CD4-positive, alpha-beta T cell treated with Interleukin-6 at 100 ng/mL for 8 hours (primary cell): ENCODE measurements at places on chromosomes 3 and 15.
A peak's percentile ranks its signal among the peaks of the same experiment; 100 is the strongest.

GRCh38 chr15:38508647-38509046, 54.7 kb downstream of the FAM98B start:
- DNase-seq, result no peak

DNA sequence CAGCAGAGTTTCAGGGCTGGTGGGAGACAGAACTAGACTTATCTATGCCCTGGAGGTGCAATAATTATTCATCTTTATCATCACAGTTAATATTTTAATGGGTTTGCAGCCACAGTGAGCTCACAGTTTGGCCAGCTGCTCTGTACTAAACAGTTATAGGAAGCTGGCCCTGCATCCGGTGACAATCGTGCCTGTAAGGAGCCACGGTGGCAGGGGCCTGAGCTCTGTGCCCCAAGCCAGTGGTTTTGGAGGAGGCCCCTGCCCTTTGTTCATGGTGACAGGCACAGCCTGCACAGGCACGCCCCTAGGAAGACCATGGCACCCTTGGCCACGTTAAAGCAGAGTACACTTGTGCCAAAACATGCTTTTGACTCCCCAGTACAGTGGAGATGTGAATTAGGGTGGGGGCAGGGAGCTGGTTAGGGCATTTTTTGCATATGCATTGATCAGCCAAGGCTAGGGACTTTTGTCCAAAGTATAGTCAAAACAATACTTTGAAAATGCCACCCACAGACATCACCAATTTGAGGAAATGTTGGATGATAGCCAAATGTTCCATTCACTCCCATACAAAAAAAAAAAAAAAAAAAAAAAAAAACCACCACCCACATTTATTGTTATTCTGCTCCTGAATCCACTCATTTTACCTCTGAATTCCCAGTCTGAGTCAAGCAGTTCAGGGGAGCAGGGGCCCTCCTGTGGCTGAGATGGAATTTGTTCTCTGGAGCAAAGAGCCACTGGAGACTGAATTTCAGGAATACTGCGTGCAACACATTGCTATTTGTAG, 3.4 kb upstream of the RFTN1 start:
- no peak for DNase-seq

DNA sequence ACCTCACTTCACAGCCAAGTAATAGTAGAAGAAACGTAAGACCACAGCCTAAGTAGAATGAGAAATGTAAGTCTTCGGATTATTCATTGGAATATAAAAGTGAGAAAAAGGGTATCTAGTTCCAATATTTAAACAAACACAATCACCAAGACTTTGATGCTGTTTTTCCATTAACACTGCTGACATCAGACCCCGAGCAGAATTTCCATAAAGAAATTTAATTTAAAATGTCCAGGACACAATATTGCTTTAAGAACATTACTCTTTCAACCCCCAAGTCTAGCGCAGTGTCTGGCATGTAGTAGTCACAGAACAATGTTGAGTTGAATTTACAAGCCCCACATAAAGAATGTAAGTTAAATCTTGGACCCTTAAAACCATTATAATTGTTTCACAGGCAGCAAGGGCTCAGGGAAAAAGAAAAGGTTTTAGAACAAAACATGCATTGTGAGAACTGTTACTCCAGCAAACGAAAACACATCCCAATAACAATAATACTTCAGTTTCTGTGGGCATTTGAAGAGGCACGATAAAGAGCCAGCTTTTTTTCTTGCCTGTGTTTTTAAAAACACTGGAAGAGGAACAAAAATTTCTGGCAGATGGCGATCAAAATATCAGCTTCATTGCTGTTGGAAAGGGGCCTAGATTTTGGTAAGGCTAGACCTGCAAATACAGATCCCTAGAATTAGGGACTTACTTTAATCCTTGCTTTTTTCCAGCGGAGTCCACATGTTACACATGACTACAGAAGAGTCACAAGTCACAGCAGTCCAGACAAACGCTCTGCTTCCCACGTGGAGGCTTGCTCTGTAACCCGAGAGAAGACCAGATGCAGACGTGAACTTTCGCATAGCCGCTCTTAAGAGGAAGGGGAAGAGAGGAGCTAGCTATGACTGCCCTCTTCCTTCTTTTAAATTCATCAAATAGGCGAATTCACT, 77.9 kb upstream of the IGSF10 start:
- no peak for DNase-seq

- no peak for DNase-seq
These were observed 6.2 kb upstream of the MEIS2 start for GRCh38 chr15:37106490-37107001.

DNA sequence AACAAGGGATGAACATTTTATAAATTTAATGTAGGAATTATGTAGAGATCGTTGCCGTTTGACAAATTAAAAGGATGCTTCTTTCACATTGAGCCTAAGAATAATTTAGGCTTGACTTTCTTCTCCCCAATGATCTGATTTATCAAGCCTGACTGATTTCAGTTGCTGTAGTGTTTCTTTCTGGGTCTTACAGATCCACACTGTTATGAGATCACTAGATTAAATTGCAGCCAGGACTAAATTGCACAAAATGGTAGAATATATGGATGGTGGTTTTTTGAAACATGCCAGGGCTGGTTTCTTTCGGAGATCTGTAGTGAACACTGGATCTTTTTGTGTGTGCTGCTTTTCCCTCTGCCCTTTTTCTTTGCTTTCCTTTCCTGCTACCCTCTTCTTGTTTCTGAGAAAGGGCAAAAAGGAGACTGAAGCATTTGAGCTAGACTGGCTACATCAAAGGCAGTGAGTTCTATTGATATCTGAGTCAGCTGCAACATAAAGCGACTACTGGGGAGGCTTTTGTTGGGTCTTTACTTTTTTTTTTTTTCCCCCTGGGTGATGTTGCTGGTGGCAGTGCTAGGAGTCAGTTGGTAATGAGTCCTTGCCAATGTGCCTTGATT, 83.0 kb downstream of the AKAP13 start:
- no peak for DNase-seq

DNA sequence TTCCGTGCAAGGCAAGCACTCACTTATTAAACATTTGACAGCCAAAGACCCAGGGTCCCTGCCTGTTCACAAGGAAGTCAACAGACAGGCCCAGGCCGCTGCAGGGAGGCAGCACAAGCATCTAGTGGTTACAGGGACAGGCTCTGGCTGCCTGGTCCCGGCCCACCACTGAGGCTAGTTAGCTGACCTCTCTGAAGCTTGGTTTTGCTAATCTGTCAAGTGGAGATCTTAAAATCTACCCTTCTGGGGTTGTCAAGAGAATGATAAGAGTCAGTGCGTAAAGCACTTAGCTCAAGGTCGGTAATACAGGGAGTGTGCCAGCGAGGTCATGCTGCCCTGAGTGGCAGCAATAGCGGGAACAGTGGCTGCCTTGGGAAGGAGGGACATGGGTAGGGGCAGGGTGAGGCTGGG, 6.0 kb downstream of the GNB5 start:
- DNase-seq, result no peak

- DNase-seq, result no peak
These were observed 98.9 kb downstream of the ULK4 start for GRCh38 chr3:41863024-41863423.

DNA sequence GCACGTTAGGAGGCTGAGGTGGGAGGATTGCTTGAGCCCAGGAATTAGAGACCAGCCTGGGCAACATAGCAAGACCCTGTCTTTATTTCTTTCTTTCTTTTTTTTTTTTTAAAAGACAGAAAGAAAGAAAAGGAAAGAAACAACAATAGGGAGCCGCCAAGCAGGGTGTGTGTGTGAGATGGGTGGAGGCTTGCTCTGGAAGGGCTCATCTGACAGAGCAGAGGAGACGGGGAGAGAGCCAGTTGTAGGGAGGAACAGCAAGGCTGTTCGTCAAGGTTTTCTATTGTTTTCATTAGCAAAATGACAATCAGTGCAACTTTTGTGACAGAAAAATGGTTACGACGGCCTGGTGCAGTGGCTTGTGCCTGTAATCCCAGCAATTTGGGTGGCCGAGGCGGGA, 69.3 kb downstream of the CDC25A start:
- no peak for DNase-seq

GRCh38 chr3:59411694-59412093, 361.9 kb upstream of the CFAP20DC start:
- DNase-seq, result no peak

GRCh38 chr15:51982013-51982769, 10.6 kb upstream of the LEO1 start:
- DNase-seq, result peak; percentile 59

DNA sequence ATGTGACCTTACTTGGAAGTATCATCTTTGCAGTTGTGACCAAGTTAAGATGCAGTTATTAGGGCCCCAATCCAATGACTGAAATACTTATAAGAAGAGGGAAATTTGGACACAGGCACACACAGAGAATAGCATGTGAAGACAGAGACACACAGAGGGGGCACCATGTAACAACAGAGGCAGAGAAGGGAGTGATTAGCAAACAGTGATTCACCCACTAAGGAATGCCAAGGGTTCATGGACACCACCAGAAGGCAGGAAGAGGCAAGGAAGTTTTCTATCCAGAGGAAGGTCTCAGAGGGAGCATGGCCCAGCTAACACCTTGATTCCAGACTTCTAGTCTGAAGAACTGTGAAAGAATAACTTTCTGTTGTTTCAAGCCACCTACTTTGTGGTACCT, 25.0 kb downstream of the SIDT1 start:
- DNase-seq, result no peak

GRCh38 chr15:100241572-100242482, 99.9 kb downstream of the ADAMTS17 start:
- DNase-seq, result no peak

DNA sequence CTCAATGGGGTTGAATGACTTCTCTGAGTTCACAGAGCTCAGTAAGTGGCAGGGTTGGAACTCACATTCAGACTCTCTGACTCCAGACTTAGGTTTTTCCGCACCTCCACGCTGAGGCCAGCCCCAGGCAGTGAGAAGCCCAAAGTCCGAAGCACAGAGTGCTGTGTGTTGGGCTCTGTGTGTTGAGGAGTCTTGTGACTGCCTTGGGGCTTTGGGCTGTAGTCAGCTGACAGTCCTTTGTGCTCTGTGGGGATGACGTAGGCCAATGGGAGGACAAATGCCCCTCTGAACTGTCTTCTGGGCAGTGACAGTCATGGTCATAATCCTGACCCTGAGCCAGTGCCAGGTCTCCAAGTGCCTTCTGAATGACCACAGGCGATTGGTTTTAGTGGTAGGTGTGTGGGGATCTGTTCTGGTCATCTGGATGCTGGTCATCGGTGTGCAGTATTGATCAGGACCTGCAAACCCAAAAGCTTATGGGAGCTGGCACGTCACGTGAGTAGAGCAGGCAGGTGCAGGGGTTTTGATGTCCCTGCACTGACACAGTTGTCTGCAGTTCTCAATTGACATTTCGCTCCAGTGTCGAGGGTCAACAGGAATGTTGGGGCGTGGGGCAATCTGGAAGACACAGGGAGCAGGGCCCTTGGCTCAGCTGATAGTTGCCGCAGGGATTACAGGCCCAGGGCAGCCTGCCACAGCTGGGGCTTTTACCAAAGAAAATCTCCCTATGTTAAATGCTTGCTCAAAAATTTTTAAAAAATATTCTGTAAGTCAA, 45.3 kb downstream of the CAPN3 start:
- DNase-seq, result no peak

- DNase-seq, result no peak
These were observed 53.0 kb downstream of the CMTM6 start for GRCh38 chr3:32449691-32450090.
